ENCODE measurements at places on chromosomes 3 and 15.
A peak's percentile ranks its signal among the peaks of the same experiment; 100 is the strongest.

DNA sequence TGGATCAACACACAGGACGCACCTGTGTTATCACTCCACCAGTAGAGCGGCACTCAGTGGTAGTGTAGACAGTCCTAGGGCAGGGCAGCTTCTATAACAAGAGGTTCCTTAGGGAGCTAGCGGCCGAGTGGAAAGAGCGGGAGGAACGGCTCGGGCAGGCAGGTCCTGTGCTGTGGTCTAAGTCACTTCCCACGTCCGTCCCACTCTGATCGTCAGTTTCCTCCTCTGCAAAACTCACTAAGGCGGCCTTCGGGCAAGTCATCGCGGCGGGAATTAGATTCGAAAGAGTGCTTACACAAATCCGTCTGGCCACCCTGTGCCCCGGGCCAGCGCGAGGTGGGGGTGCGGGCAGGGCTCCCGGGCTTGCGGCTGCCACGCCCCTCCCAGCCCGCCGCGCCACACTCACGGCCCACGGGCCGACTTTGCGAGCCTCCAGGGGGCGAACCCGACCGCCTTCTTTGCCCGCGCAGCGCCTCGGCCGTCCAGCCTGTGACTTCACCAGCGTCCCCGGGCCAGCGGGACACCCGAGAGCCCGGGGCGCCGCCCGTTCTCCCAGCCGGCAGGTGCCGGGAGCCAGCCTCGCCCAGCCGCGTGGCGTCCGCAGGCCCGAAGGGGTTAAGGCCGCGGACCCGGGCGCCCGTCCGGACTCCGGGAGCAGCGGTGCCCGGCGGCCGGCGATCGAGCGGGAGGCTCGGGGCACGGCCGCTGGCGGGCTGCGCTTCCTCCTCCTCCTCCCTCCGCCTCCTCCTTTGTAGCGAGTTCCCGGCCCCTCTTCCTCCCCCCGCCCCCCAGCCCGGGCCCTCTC lies 416 bp upstream of the CORO2B start:
- peak; percentile 65 for DNase-seq

DNA sequence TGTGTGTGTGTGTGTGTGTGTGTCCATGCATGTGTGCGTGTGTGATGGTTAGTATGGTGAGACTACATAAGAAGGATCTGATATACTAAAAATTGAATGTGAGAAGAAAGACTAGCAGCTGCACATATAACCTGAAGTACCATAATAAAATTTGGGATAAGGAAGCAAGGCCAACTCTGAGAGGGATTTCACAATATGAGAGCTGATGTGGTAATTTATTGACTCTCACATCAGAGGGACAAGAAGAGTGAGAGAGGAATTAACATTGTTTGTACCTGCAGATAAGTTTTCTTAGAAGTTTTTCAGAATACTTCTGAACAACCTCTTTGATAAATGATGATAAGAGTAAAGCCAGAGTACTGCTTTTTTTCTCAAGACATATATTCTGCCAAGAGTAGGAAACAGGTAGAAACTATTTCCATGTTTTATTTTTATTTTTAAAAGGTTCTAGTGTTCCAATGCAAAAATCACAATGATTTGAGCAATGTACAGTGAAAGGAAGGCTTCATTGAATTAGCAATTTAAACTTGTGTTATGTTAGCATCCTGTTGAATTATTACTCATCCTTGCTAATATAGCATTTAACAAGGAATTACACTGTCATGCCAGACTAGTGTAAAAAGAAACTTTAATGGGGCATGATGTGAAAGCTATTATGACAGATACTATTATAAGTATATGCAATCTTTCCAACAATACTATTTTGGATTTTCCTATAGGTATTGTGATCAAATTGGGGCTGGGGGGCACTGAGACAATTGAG lies 415.5 kb upstream of the ARPP21 start:
- DNase-seq = no peak

DNA sequence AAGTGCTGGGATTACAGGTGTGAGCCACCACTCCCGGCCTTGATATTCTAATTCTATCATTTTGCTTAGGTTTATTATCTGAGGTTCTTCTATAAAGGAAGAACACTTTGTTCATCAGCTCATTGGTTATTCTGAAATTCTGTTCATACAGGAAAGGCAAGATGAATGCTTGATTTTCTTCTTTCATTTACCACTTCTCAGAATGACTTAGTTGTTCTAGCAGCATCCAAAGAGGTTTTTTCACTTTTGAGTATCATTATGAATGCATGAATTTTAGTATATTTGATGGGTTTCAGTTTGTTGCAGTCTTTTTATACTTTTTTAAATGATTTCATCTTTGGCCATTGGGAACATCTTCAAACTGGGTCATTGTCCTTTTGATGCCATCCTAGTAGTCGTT lies 51.8 kb downstream of the RNF111 start:
- no peak for DNase-seq

DNA sequence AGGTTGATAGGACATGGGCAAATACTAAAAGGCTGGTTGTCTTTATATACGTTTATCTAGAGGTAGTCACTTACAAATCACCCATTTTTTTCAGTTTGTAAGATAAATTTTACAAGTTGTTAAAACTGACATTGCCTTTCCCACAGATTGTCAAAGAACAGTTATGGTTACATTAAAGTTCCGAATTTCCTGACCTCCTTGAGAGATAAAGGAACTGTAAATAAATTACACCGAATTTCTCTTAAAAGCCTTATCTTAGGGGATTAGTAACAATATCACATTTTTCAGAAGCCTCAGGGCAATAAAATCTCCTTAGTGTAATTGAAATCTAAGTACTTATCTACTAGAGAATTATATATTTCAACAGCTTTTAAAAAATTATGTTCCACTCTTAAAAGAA lies 49.5 kb downstream of the ZPLD1 start:
- no peak for DNase-seq

DNA sequence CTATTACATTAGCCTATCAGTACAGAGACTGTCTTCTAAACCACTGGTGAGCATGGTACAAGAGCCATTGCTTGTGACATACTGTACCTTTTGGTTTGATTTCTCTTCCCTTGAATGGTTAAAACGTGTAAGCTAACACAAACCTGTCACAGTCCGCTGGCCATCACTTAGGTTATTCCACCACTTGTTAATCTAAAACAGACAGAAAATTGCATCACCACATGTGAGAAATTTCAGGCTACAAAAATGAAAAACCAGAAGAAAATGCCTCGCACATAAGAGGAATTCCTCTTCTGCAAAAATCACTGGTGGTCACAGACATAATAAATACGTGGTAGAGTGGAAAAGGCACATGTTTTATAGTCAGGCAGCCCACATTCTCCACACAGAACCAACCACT lies 22.1 kb downstream of the PARL start:
- no peak for DNase-seq

DNA sequence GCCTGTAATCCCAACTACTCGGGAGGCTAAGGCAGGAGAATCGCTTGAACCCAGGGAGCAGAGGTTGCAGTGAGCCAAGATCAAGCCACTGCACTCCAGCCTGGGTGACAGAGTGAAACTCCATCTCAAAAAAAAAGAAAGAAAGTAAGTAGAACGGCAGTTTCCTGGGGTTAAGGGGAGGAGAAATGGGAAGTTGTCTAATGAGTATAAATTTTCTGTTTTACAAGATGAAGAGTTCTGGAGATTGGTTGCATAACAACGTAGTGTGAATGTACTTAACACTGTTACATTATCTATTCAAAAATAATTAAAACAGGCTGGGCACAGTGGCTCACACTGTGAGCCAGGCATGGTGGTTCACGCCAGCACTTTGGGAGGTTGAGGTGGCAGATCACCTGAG lies 45.4 kb downstream of the GRK7 start:
- DNase-seq = no peak

GRCh38 chr3:41893977-41894376 lies 67.9 kb downstream of the ULK4 start:
- peak; percentile 57 for DNase-seq

DNA sequence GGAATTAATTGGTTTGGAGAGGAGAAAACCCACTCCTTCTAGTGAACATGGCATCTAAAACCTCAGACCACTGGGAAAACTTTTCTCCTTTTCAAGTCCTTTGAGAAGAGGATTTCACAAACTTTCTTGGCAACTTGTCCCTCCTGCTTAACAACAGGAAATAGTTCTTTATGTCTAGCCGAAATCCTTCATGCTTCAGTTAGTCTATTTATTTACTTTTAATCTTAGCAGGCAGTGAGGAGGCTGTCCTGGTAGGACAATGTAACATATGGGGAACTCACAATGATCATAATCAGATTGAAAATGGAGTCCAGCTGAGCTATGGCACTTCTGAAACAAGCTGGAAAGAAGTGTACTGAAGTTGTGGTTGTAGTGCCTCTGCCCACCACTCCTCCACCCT lies 50.6 kb downstream of the KY start:
- DNase-seq = no peak

GRCh38 chr3:115227461-115227860 lies 80.4 kb upstream of the ZBTB20 start:
- DNase-seq = no peak

DNA sequence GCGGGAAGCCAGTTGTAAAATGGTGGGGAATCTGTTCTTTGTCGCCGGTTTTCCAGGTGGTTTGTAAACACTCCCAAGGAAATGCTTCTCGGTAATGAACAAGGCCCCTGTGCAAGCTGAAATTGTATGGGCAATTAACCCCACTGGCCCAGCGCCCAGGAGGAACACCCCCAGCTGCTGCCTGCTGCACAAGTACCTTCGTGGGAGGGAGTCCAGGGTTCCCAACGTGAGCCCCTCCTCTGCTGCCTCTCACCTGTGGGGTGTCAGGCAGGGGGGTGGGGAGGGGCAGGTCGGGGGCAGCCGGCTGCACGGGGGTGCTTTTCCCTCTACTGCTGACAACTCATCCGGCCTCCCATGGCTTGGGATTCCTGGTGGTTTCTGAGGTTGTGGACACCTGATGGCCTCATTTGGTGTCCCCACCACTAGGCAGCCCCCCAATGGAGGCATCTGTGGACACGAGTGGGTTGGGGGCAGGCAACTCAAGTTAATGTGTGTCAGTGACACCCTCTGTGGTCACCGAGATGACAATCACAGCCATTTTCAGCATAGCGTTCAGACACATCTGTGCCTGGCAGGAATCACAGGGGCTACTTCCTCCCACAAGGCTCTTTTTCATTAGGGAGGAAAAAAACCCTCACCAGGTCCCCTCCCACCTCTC lies 35.6 kb upstream of the PRR23E start:
- no peak for DNase-seq

DNA sequence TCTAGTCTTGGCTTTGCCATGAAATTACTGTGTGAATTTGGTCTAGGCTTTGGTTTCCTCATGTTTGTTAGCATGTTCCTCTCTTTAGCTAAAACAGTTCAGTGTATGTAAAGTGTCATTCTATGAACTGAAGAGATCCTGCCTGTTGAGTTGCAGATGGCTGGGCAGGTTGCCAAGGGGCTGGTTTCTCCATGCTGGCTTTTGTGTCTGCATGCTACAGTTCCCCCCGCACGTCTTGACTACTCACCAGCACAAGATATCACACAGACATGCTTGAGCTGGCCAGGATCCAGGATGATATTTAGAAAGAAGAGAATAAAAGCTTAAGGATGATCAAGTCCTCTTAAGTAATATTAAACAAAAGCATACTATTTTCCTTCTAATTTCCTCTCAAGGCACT lies 90.2 kb downstream of the CERS3 start:
- DNase-seq = no peak

DNA sequence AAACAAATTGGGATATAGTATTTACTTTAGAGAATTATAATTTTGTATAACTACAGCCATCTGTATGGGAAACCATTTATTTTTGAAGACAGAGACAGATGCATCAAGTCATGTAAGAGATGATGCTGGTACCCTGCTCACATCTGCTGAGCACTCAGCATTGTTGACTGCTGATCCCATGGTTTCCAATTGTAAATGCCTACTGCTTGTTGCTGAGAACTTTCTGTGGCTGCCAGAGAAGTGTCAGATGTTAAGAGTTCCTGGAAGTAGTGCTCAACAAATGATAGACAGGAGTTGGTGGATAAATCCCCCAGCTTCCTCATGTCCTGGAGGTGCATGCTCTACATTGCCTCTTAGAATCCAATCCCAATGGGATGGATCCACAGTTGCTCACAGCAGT lies 167.1 kb downstream of the OXSM start:
- no peak for DNase-seq

DNA sequence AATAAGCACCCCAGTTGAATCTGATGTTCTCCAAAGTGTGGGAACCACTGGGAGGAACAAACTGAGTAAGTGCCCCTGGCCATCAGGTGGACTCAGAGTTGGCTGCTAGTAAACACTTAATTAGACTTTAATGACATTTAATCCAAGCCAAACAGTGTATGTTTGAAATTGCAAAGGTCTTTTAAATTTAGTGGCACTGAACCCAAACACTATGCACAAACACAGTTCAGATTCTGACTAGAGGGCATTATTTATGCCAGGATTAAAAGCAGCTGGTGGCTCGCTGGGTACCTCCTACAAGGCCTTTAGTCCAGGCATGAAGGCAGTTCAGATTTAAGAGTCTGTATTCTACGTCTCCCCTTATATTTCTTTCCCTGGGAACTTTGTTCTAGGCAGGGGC lies 264.8 kb downstream of the CLSTN2 start:
- no peak for DNase-seq

- peak; percentile 96 for DNase-seq
These were observed 234.4 kb upstream of the LRTM1 start for GRCh38 chr3:55162031-55162795.

DNA sequence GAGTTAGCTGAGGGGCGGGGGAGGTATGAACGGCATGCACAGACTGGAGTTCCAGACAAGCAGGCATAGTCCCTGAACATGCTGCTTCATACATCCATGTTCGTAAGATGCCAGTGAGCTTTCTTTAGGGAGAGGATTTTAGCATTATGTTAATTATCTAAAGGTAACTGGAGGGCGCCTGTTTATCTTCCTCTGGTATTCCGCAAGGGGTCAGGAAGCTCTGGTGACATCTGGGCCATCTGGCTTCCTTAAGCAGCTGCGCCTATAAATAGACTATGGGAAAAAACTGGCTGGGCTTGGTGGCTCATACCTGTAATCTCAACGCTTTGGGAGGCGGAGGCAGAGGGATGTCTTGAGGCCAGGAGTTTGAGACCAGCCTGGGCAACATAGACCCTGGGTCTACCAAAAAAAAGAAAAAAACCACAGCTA lies 1.5 kb upstream of the FBXO22 start:
- no peak for DNase-seq

GRCh38 chr15:50064673-50065072 lies 54.4 kb downstream of the ATP8B4 start:
- no peak for DNase-seq

DNA sequence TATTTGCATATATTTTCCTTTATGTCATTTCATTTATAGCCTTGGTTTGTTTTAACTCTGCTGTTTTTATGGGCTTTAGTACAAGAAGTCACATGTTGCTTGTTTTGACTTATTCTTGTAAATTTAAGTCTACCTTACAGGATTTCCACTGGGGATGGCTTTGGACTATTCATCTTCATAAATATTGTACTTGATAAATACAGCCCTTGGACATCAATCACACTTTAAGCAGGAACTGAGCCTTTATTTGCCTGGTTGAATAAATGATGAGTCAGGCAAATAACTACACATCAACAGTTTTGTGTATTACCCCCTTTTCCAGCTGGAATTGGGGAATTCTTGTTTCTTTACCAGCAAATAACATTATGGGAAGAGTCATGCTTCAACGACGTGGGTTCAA lies 286.0 kb downstream of the CNTN3 start:
- DNase-seq = no peak

- DNase-seq = no peak
These were observed 8.6 kb downstream of the ANP32A start for GRCh38 chr15:68812069-68812468.
